ENCODE measurements at places on chromosomes 1 and 21. TPM values are rescaled to one million over a fixed set of nuclear protein-coding genes. Genes with fewer than 3 reads are reported as not detected.

KLF17 gene
- not detected for total RNA-seq

SLC30A10 gene
- total RNA-seq = not detected

NPR1 gene
- total RNA-seq = 0.09 TPM

ANGPTL1 gene
- total RNA-seq = not detected

S100A2 gene
- total RNA-seq = 1.2 TPM

SPRR4 gene
- not detected for total RNA-seq

HOOK1 gene
- 1.6 TPM for total RNA-seq

MEAF6 gene
- 95.6 TPM for total RNA-seq

ALG14 gene
- 2.1 TPM for total RNA-seq

C4BPB gene
- total RNA-seq = 0.43 TPM

CFAP74 gene
- not detected for total RNA-seq

GPR37L1 gene
- total RNA-seq = not detected

FNDC10 gene
- total RNA-seq = 14.3 TPM

SERBP1 gene
- total RNA-seq = 630 TPM

RUNX3 gene
- total RNA-seq = 112 TPM

ASPM gene
- total RNA-seq = 29.1 TPM

LCE3E gene
- total RNA-seq = not detected

CD244 gene
- total RNA-seq = not detected

SYT11 gene
- total RNA-seq = 17.8 TPM
